ENCODE measurements at places on chromosomes 5 and 9.

GRCh38 chr9:33453999-33454660 is 6.7 kb upstream of the AQP3 start:
- peaks cover 68% of the 10 kb centered on the region for H3K4me1 ChIP-seq
- DNase-seq = no peak

GRCh38 chr5:81164936-81165335 is 68.2 kb upstream of the CKMT2 start:
- H3K4me3 ChIP-seq = no peak overlapping the region
- H3K27me3 ChIP-seq = no peaks in the 10 kb centered on the region
- H3K36me3 ChIP-seq = no peaks in the 10 kb centered on the region
- DNase-seq = no peak

GRCh38 chr5:151461312-151461711 is 13.9 kb downstream of the SLC36A1 start:
- no peak for DNase-seq
- H3K4me3 ChIP-seq = no peak overlapping the region
- H3K27ac ChIP-seq = no peak overlapping the region
- no peaks in the 10 kb centered on the region for H3K27me3 ChIP-seq

DNA sequence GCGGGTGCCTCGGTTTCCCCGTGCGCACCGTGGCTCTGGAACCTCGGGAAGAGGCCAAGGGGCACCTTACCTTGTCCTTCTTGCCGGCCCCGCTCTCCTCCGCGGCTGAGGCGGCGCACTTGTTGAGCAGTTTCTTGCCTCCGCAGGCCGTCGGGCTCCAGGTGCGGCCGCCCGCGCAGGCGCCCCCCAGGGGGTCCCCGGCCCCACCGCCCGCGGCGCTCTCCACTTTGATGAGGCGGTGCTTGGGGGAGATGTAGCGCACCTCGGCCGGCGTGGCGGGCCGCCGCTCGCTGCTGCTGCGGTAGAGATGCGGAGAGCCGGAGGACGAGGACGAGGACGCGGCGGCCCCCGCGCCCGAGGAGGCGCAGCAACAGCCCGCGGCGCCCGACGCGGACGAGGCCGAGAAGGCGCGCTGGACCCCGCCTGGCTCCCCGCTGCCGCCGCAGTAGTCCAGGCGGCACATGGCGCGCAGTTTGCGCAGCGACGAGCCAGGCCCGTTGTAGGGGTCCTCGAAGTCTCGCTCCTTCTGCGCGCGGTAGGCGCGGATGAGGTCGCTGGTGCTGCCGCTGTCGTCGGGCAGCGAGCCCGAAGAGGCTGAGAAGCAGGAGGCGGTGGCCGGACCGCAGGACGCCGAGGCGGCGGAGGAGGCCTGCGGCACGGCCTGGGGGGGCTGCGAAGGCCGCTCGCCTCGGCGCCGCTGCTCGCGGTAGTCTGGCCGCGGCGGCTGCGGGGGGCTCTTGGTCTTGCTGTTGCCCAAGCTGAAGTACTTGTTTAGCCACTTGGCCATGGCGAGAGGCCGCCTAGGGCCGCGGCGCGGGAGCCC is 957 bp downstream of the SHB start:
- H3K4me1 ChIP-seq = peaks cover 27% of the 10 kb centered on the region
- no peak for DNase-seq
- peaks cover 9% of the 10 kb centered on the region for H3K27me3 ChIP-seq

GRCh38 chr9:114511978-114512874 is 7.0 kb upstream of the WHRN start:
- H3K27me3 ChIP-seq = peaks cover 28% of the 10 kb centered on the region
- no peak overlapping the region for H3K27ac ChIP-seq
- no peaks in the 10 kb centered on the region for H3K36me3 ChIP-seq
- H3K4me1 ChIP-seq = no peaks in the 10 kb centered on the region

DNA sequence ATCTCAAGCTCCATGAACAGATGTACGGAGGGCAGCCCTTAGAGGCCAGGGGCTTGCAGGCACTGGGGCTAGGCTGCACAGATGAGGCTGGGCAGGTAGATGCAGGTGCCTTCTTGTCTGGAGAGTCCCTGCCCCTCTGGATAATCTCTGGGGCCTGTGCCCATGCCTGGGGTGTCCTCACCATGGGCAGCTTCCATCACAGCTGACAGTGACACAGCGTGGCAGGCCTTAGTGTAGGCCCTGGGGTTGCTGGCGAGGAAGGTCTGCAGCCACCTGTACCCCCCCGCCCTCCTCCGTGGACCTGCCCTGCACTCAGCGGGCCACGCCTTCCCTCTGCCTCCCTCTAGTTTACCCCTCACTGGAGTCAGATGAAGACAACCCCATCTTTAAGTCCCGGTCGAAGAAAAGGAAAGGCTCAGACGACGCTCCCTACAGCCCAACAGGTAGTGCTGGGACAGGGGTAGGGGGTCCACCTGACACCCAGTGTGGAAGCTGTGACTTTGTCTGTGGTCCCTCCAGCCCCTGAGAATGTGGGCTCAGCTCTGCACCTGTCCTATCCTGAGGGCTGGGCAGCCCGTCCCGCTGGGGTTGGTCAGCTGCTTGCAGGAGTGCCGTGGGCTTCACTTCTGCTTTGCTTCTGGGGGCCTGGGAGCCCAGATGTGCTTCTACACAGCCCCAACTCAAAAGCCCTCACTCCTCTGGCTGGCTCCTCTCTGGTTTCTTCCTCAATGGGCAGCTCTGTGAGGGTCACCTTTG is 98.4 kb downstream of the PHF2 start:
- no peak for DNase-seq
- no peak overlapping the region for H3K4me3 ChIP-seq
- peaks cover 31% of the 10 kb centered on the region for H3K36me3 ChIP-seq
- H3K4me1 ChIP-seq = no peaks in the 10 kb centered on the region
- H3K27ac ChIP-seq = no peak overlapping the region
- no peaks in the 10 kb centered on the region for H3K27me3 ChIP-seq

DNA sequence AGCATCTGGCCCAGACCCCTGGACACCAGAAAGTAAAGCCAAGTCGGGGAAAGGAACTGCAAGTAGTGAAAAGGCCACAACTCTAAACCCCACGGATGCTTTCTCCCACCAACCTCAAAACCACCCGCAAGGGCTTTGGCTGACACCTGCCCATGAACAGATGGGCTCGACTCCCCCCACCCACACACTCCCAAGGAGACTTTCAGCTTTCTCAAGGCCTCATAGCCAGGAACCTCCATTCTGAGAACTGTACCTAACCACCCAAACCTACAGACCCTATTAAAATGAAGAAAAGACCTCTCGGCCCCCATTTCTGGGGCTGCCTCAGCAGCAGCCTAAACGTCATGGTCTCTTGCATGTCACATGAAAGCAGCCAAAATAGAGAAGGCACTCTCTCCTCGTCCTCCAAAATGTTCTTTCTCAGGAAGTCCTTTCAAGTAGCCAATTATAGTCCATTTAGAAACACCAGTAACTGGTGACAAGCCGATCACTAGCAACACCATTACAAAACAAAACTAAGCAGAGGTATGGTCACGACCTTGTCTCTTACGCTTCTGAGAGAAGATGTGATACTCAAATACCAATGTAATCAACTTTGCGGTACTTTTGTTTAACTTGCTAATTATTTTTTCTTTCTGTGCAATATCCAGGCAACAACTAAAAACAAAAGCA is 2.9 kb downstream of the B4GALT1 start:
- H3K27me3 ChIP-seq = no peaks in the 10 kb centered on the region
- no peaks in the 10 kb centered on the region for H3K36me3 ChIP-seq
- DNase-seq = no peak
- H3K4me1 ChIP-seq = peaks cover 81% of the 10 kb centered on the region
- H3K27ac ChIP-seq = peak overlapping the region; percentile 96

GRCh38 chr5:148859703-148860102 is 33.3 kb downstream of the ADRB2 start:
- no peaks in the 10 kb centered on the region for H3K27me3 ChIP-seq
- no peak for DNase-seq
- H3K36me3 ChIP-seq = no peaks in the 10 kb centered on the region
- H3K4me1 ChIP-seq = no peaks in the 10 kb centered on the region
- no peak overlapping the region for H3K27ac ChIP-seq

- no peak for DNase-seq
- peak overlapping the region; percentile 41 for H3K27ac ChIP-seq
- no peaks in the 10 kb centered on the region for H3K27me3 ChIP-seq
- H3K4me3 ChIP-seq = peak overlapping the region; percentile 11
- H3K36me3 ChIP-seq = peaks cover 69% of the 10 kb centered on the region
Observed at GRCh38 chr5:157486861-157487260, 26.8 kb downstream of the NIPAL4 start.

DNA sequence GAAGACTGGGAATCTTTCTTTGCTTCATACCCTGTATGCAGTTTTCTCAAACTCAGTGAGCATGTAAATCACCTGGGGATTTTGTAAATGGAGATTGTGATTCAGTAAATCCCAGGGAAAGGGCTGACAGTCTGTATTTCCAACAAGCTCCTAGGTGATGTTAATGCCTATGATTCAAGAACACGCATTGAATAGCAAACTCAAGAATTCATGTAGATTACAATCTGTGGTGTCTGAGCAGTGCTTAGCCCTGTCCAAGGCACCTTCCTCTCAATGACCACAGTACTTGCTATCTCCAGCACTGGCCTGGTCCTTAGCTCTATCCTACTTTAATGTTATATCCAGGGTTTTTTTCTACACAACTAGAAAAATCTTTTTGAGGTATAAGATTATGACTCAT is 721.4 kb upstream of the MEF2C start:
- DNase-seq = no peak
- H3K4me1 ChIP-seq = no peaks in the 10 kb centered on the region
- H3K4me3 ChIP-seq = no peak overlapping the region
- H3K36me3 ChIP-seq = no peaks in the 10 kb centered on the region

DNA sequence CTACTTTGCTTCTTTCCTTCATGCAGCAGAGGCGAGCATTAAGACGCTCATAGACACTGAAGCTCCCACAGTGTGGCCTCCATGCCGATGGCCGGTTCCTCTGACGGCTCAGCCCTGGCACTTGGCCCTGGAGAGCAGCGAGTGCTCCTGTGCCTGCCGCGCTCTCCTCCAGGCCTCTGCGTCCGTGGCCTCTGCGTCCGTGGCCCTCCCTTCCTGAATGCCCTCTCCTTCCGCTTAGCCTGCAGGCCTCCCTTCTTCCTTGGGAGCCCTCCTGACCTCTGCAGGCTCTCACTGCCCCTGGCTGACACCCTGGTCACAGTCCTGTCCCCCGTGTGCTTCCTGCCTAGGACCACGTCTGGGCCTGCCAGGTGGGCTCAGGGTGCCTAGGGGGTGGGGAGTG is 92.8 kb downstream of the ZNF354C start:
- no peak overlapping the region for H3K4me3 ChIP-seq
- no peak for DNase-seq
- no peaks in the 10 kb centered on the region for H3K36me3 ChIP-seq
- H3K27me3 ChIP-seq = no peaks in the 10 kb centered on the region
- H3K27ac ChIP-seq = no peak overlapping the region

GRCh38 chr5:68295772-68296171 is 80.2 kb downstream of the PIK3R1 start:
- no peaks in the 10 kb centered on the region for H3K27me3 ChIP-seq
- no peak overlapping the region for H3K27ac ChIP-seq
- no peak for DNase-seq
- H3K36me3 ChIP-seq = peaks cover 93% of the 10 kb centered on the region
